ENCODE measurements at places on chromosomes 3 and 15. TPM values are rescaled to one million over a fixed set of nuclear protein-coding genes. Genes with fewer than 3 reads are reported as not detected.
A peak's percentile ranks its signal among the peaks of the same experiment; 100 is the strongest.

The IGSF10 gene
- 1.7 TPM for total RNA-seq

- H3K27me3 ChIP-seq = peaks cover 4% of the 10 kb centered on the region
- H3K4me3 ChIP-seq = no peak overlapping the region
- no peak for DNase-seq
- no peaks in the 10 kb centered on the region for H3K36me3 ChIP-seq
- H3K4me1 ChIP-seq = no peaks in the 10 kb centered on the region
- no peak overlapping the region for H3K27ac ChIP-seq
These were observed 28.4 kb upstream of the ARL8B start for GRCh38 chr3:5093731-5094130.

The ITIH3 gene
- 38.3 TPM for total RNA-seq

DNA sequence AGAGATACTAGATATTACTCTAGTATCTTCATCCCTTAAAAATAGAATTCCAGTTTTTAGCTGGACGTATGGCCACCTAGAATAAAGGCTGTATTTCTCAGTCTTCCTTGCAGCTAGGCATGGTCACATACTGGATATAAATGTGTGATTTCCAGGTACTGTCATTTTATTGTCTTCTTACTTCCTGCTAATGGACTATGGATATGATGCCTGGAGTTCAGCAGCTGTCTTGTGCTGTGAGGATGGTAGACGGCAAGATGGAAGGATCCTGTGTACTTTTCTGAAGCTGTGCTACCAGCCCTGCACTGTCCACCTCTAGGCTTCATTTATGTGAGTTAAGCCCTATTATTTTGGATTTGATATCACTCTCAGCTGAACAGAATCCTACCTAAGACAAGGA, 83.4 kb downstream of the EBLN2 start:
- DNase-seq = no peak
- no peaks in the 10 kb centered on the region for H3K4me1 ChIP-seq
- H3K36me3 ChIP-seq = no peaks in the 10 kb centered on the region
- H3K27me3 ChIP-seq = no peaks in the 10 kb centered on the region
- no peak overlapping the region for H3K4me3 ChIP-seq

DNA sequence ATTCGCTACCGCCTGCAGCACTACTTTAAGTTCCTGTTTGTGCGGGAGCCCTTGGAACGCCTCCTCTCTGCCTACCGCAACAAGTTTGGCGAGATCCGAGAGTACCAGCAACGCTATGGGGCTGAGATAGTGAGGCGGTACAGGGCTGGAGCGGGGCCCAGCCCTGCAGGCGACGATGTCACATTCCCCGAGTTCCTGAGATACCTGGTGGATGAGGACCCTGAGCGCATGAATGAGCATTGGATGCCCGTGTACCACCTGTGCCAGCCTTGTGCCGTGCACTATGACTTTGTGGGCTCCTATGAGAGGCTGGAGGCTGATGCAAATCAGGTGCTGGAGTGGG, 995 bp downstream of the CHST14 start:
- peak overlapping the region; percentile 74 for H3K4me3 ChIP-seq
- H3K4me1 ChIP-seq = peaks cover 7% of the 10 kb centered on the region
- peak overlapping the region; percentile 83 for H3K27ac ChIP-seq
- no peak for DNase-seq
- no peaks in the 10 kb centered on the region for H3K36me3 ChIP-seq

GRCh38 chr3:184502123-184502667, 59.4 kb upstream of the EPHB3 start:
- no peaks in the 10 kb centered on the region for H3K27me3 ChIP-seq
- H3K4me3 ChIP-seq = no peak overlapping the region
- H3K27ac ChIP-seq = no peak overlapping the region
- no peak for DNase-seq

DNA sequence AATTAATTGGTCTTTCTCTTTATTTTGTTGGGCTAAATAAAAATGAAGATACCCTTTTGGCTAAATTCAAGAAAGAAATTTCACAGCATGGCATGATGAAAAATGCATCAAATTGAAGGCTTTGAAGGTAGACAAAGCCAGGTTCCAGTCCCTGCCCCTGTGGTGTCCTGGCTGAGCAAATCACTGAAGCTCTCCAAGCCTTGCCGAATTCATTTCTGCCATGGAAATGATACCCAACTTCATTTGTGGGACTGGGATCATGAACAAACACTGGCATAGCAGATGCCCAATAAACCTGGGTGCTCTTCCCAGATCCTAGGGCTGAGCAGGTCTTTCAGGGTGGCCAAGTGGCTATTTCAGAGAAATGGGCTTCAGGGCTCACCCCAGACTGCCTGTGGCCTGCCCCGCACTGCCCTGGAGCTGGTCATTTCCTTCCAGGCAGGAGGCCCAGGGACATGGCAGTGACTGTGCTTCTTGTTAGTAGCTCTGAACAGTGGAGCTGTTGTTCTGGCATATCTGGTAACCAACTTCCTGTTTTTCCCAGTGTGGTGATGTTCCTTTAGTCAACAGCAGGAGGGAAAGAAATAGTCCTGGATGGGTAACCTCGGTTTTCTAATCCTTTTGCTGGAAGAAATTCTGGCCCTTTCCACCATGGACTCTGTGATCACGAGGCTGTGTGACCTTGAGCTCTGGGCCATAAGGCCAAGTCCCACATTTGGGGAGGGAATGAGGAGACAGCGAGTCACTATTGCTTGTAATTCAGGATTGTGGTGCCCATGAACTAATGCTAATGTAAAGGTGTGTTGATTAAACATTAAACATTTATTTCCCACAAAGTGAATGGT, 47.6 kb downstream of the CTDSPL start:
- peaks cover 4% of the 10 kb centered on the region for H3K36me3 ChIP-seq
- H3K27ac ChIP-seq = no peak overlapping the region
- peaks cover 9% of the 10 kb centered on the region for H3K4me1 ChIP-seq
- DNase-seq = no peak
- no peak overlapping the region for H3K4me3 ChIP-seq
- no peaks in the 10 kb centered on the region for H3K27me3 ChIP-seq

DNA sequence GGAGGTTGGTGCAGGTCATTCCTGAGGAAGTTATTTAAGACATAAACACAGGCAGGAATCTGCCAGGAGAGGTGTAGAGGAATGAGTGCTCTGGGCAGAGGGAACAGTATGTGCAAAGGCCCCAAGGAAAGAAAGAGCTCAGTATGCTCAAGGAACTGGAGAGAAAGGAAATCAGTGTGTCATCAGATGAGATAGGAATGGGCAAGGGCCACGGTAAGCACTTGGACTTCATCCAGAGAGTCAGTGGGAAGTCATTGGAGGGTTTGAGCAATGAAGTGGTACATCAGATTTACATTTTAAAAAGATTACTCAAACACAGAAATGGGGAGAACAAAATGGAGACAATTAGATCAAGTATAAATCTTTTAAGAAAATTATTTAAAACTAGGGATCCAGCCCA, 272.2 kb downstream of the ADAMTSL3 start:
- no peaks in the 10 kb centered on the region for H3K27me3 ChIP-seq
- peaks cover 10% of the 10 kb centered on the region for H3K36me3 ChIP-seq
- no peaks in the 10 kb centered on the region for H3K4me1 ChIP-seq

DNA sequence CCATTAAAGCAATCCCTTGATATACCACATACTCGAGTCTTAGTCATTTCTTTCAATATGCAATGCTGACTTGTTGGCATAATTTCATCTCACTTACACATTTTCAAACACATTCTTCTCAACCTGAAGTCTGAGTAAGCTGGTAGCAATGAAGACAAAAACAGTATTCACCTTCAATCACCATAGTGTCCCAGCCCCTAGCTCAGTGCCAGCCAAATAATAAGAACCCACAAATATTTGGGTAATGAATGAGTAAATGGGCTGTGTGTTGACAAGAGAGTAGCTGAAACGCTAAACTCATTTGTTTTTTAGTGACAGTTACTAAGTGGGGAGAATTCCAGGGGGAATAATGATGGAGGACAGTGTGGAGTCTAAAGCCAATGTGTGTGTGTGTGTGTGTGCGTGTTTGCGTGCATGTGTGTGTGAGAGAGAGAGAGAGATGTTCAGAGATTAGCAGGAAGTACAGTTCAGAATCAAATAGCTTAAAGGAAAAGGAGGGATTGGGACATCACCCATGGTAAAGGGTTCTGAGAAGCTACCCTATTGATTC, 165.7 kb downstream of the GAP43 start:
- H3K36me3 ChIP-seq = no peaks in the 10 kb centered on the region
- H3K27ac ChIP-seq = no peak overlapping the region
- no peaks in the 10 kb centered on the region for H3K27me3 ChIP-seq

GRCh38 chr3:106030627-106030963, 161.8 kb upstream of the CBLB start:
- no peak for DNase-seq
- no peaks in the 10 kb centered on the region for H3K4me1 ChIP-seq
- H3K27ac ChIP-seq = no peak overlapping the region
- H3K36me3 ChIP-seq = no peaks in the 10 kb centered on the region
- no peaks in the 10 kb centered on the region for H3K27me3 ChIP-seq

GRCh38 chr15:75067123-75067830, 43.9 kb downstream of the PPCDC start:
- no peaks in the 10 kb centered on the region for H3K27me3 ChIP-seq
- no peaks in the 10 kb centered on the region for H3K36me3 ChIP-seq
- no peak for DNase-seq
- H3K27ac ChIP-seq = peak overlapping the region; percentile 74

The TMC3 gene
- not detected for total RNA-seq

GRCh38 chr3:183871541-183871940, 13.1 kb downstream of the PARL start:
- H3K27me3 ChIP-seq = no peaks in the 10 kb centered on the region
- peaks cover 13% of the 10 kb centered on the region for H3K36me3 ChIP-seq

The HHLA2 gene
- total RNA-seq = not detected

DNA sequence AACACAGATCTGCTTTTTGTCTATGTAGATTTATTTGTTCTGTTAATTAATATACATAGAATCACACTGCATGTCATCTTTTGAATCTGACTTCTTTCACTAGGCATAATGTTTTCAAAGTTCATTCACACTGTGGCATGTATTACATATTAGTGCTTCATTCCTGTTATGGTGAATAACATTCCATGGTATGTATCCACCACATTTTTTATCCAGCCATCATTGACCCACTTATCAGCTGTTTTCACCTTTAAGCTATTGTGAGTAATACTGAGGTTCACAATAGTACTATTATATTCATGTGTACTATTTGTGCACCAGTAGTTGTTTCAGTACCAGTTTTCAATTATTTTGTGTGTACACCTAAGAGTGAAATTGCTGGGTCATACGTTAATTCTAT, 230.6 kb upstream of the CNTN3 start:
- H3K36me3 ChIP-seq = no peaks in the 10 kb centered on the region
- no peaks in the 10 kb centered on the region for H3K4me1 ChIP-seq
- no peak for DNase-seq
- H3K27ac ChIP-seq = no peak overlapping the region
- H3K27me3 ChIP-seq = no peaks in the 10 kb centered on the region

The SAMMSON gene
- 2.2 TPM for total RNA-seq

The RNF13 gene
- 69.3 TPM for total RNA-seq

The GUCA1C gene
- total RNA-seq = not detected

DNA sequence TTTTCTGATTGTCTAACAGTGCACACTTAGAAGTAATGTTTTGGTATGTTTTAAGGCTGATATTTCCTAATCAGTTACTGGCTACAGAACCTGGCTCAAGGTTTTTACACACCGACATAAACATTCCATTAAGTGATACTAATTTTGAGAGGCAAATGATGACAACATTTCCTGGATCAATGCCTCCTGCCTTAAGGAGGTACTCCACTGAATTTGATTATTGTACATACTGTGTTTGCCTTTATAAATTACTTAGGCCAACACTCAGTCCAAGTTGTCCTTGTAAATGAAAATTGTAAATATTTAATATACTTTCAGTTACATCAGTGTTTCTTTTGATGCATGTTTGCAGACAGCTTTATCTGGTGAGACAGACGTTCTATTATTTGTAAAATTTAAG, 24.2 kb upstream of the LXN start:
- no peaks in the 10 kb centered on the region for H3K4me1 ChIP-seq
- H3K27me3 ChIP-seq = no peaks in the 10 kb centered on the region

DNA sequence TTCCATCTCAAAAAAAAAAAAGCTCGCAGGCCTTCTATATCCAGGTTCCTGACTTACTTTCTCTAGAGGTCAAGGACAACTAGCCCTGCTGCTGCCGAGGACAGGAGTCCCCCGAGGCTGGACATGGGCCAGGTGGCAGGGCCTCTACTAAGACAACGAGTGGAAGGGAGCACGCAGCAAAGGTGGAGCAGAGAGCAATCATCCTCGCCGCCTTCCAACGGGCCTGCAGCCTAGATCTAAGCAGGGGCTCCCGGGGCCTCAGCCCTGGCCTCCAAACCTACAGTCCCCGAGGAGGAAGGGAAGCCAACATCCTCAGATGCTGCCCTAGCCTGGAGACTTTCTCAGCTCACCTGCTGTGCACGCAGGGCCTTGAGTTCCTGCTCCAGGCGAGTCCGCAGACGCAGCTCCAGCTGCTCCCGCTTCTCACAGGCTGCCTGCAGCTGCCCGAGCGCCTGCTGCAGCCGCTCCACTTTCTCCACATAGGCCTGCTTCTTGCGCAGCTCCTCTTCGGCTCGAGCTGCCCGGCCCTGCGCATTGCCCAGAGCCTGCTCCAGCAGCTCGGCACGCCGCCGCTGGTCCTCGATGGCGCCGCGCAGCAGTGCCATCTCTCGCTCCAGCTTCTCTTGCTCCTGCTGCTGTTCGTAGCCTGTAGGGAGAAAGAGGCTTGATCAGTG, 12.9 kb downstream of the AMOTL2 start:
- peak overlapping the region; percentile 81 for H3K27ac ChIP-seq
- H3K36me3 ChIP-seq = peaks cover 91% of the 10 kb centered on the region
- H3K4me3 ChIP-seq = no peak overlapping the region

GRCh38 chr3:11118181-11118682, 36.1 kb upstream of the HRH1 start:
- H3K27me3 ChIP-seq = no peaks in the 10 kb centered on the region
- no peak for DNase-seq
- H3K36me3 ChIP-seq = no peaks in the 10 kb centered on the region
- H3K27ac ChIP-seq = peak overlapping the region; percentile 54

DNA sequence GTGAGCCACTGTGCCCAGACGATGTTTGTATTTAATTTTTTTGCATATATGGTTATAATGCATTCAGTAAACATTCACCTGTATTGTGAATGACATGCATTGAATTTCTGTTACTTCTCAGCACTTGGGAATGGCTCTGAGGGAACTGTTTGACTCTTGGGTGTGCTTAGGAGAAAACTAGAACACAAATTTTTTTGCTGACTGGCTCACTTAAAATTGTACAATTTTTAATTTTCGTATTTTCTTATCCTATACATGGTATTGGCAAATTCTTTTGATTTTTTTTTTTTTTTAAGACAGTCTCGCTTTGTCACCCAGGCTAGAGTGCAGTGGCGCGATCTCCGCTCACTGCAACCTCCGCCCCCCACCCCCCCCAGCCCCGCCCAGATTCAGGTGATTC, 7.2 kb downstream of the ATP11B start:
- no peak for DNase-seq
- H3K4me3 ChIP-seq = no peak overlapping the region
- no peaks in the 10 kb centered on the region for H3K4me1 ChIP-seq
- no peak overlapping the region for H3K27ac ChIP-seq
- H3K36me3 ChIP-seq = no peaks in the 10 kb centered on the region

GRCh38 chr15:69163141-69163669, 2.8 kb downstream of the GLCE start:
- no peaks in the 10 kb centered on the region for H3K27me3 ChIP-seq
- no peaks in the 10 kb centered on the region for H3K36me3 ChIP-seq
- no peak overlapping the region for H3K27ac ChIP-seq
- H3K4me3 ChIP-seq = no peak overlapping the region
- no peak for DNase-seq

- H3K4me3 ChIP-seq = no peak overlapping the region
- DNase-seq = no peak
- H3K27ac ChIP-seq = no peak overlapping the region
- H3K36me3 ChIP-seq = no peaks in the 10 kb centered on the region
- no peaks in the 10 kb centered on the region for H3K27me3 ChIP-seq
- no peaks in the 10 kb centered on the region for H3K4me1 ChIP-seq
These were observed 2.8 kb upstream of the RHCG start for GRCh38 chr15:89499156-89499555.
